ENCODE measurements at places on chromosomes 1 and 21.

- peak; percentile 6 for DNase-seq
Measured at GRCh38 chr1:212853658-212854057, 4.4 kb upstream of the FLVCR1 start.

- DNase-seq, result no peak
Measured at GRCh38 chr1:45429561-45430159, 61.3 kb downstream of the TESK2 start.

GRCh38 chr1:216702170-216702569 is 21.1 kb downstream of the ESRRG start:
- DNase-seq, result no peak

- peak; percentile 20 for DNase-seq
Measured at GRCh38 chr1:110682898-110683297, 8.2 kb upstream of the KCNA3 start.

- DNase-seq, result no peak
Measured at GRCh38 chr1:16046842-16047241, 3.3 kb downstream of the CLCNKB start.

- DNase-seq, result no peak
Measured at GRCh38 chr1:163170331-163170730, 32.4 kb downstream of the RGS5 start.

DNA sequence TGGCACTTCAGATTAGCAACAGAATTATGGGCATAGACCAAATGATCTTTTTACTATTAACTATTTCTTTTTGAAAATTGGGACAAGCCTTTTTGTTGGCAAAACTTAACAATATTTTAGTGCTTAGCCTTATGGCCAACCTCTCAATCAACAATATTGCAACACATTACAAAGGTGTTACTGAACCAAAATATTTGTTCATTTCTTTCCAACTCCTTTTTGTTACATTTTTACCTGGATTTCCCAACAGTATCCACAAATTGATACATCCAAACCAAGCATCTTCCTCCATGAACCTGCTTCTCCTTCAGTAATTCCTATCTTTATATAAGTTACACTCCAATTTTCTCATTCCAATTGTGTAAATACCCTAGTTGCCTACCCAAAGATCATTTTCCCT is 1.5 kb upstream of the AMPD1 start:
- DNase-seq, result no peak

GRCh38 chr1:203513585-203514031 is 19.7 kb downstream of the OPTC start:
- DNase-seq, result no peak

GRCh38 chr1:233972563-233972950 is 68.1 kb downstream of the SLC35F3 start:
- DNase-seq, result no peak
